CD4-positive, alpha-beta T cell treated with Interferon gamma for 1 hour (primary cell): ENCODE measurements at places on chromosomes 7 and 10.

DNA sequence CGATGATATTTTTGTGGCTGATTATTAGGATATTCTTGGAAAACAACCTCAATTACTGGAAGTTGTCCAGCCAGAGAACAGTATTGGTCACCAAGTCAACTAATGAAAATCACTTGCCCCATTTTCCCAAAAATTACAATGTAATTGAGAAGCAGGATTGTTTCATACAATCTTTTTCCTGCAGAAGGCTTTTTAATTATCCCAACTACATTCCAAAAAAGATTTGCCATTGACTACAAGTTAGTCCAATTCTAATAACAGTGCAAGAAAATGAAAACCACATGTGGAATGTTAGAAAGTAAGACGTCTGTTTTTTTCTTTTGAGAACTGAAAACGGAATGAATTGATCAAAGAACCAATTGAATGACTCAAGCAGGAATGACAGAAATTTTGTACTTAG, 1195.8 kb downstream of the SORCS1 start:
- DNase-seq, result no peak

- no peak for DNase-seq
Observed at GRCh38 chr7:47556511-47557180, 25.3 kb downstream of the TNS3 start.

DNA sequence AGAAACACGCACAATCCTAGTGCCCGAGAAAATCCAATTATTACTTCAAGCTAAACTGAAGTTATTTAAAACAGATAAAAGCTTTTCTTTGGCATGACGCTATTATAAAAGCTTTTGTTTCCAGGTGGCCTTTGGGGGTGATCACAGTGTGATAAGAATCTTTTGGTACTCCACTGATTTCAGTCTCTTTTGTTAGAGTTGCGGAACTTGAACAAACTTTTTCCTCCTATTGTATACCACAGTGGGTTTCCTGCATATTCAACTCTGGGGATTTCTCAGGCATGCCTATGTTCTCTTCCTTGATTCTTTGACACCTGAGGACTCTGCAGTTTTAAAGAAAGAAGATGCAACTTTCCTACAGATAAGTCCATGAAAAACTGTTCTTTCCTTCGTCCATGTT, 99.7 kb upstream of the PITRM1 start:
- DNase-seq, result no peak

- no peak for DNase-seq
Observed at GRCh38 chr7:5283421-5284303, 919 bp downstream of the SLC29A4 start.

- no peak for DNase-seq
Observed at GRCh38 chr7:91520645-91521044, 256.4 kb downstream of the FZD1 start.

DNA sequence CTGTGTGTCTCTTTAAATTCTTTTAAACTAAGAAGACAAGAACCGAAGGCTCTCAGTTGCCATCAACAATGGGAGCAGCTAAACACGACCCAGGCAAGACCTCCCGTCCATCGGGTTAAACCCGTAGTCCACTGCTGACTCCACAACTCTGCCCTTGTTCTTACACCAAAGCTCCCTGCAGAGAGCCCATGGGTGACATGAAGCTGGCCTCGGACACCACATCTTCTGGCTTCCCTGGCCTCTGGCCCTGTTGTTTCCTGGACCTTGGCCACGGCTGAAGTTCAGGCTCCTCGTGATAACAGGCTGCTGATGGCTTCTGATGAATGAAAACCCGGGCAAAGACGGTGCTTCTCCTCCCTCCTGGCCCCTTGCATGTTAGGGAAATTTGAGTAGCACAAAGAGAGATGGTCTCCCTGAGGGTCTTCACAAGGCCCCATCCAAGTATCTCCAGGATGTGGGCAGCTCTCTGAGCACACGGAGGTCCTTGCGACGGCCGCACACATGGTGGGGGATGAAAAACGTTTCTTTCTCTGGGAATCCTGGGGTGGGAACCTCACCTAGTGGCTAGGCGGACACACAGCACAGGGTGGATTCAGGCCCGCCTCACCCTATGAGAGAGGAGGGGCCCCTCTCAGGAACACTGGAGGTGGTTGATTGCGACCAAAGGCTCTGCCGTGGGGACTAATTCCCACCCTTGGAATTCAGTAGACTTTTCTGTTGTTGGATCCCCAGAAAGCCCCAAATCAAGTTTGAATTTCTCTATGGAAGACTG, 271.1 kb downstream of the ADARB2 start:
- DNase-seq, result no peak

DNA sequence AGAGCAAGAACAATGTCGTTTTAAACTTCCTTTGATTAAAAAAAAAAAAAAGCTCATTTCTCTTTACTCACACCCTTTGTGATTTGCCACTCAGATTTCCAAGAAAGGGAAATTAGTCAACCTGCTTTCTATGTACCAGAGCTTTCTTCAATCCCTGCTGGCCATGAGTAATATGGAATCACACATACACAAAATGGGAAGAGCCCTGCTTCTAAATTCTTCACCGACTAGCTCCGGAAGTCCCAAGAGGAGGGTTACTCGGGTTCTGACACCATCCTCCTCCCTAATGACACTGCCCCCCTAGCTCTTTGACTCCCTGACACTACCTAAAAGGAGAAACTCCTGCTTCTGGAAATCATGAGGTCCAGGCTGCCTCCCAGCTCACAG, 81.8 kb upstream of the SFMBT2 start:
- no peak for DNase-seq

DNA sequence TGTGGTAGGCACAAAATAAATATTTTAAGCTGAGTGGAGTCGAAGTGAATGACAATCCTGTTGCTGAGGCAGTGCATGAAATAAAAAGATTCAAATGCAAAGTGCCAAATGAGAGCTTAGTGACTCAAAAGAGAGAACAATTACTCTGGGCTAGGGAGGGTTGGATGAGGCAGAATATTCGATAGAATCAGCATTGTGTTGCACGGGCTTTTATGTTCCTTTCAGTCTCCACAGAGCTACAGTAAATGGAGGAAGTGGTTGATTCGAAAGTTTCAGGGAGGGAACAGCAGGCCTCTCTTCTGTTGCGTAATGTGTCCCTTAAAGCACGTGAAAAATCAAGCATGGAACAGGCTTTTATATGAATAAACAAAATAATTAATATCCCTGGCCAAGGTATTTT, 599.3 kb upstream of the CELF2 start:
- DNase-seq, result no peak

DNA sequence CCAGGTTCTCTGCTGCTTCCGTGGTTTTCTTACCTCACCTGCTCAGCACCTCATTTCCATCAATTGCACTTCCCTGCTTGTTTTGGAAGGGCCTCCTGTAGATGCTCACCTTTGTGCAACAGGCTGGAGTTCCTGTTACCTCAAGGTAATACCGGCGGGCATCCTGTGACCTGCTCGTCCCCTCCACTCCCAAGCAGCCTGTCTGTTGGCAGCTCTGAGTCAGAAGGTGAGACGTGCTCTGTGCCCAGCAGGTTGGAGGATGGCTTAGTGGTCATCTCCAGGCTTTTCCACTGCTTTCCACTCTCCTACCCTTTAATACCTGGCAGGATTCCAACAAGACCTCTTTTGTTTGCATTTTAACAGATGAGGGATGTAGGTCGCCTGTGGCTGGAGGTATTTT, 86.0 kb downstream of the CAMK1D start:
- no peak for DNase-seq

DNA sequence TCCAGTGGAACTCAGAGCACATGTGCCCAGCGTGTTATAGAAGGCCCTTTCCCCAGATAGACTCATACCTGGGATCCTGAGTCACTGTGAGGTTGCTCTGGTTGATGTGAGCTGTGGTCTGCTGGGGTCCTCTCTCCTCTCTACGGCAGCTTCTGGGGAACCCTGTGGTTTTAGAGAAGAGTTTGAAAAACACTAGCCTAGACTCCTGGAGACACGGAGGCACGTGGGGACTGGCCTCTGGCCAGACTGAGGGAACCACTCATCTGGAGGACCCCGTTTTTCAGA, 10.3 kb downstream of the ZNF775 start:
- DNase-seq, result no peak

DNA sequence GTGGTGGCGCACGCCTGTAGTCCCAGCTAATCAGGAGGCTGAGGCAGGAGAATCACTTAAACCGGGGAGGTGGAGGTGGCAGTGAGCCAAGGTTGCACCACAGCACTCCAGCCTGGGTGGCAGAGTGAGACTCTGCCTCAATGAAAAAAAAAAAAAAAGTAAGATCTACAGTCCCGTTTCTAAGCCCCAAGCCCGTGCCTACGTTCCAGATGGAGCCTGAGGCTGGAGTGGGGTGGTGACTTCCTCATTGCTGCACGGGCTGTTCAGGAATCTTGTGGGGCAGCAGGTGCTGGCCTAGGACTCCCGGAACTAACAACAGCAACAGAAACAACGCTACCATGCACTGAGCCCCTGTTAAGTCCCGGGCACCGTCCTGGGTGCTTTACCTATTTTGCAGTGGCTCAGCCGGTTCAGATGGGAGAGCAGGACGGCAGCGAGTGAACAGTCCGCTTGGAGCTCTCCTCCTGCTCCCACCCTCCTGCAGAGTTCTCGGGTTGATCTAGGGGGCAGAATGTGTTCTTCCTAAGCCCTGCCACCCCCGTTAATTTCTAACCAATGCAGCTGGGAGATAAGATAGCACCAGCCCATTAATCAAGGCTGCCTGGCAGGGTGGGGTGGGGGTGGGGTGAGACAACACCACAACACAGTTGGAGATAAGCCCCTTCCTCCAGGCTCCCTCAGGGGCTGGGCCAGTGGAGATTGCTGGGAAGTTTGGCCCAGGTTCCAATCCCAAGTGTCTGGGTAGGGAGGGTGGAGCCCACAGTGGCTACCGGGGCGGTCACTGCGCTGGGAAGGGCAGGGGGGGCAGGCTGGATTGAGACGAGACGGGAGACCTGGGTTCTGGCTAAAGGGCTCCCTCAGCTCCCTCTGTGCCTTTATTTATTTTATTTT, 17.0 kb upstream of the SFRP5 start:
- no peak for DNase-seq

DNA sequence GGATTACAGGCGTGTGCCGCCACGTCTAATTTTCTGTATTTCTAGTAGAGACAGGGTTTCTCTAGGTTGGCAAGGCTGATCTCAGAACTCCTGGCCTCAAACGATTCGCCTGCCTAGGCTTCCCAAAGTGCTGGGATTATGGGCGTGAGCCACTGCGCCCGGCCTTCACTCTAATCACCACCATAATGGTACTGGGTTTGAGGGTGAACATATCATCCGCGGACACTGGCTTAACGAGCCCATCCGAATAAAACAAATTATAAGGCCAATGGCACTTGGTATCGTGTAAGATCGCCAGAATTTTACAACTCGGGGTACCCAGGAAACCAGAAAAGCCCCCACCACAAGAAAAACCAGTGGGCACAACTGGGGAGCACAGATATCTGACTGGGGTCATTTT, 580 bp downstream of the FAM200A start:
- DNase-seq, result no peak

- DNase-seq, result no peak
Observed at GRCh38 chr10:44460416-44460815, 75.5 kb upstream of the CXCL12 start.

DNA sequence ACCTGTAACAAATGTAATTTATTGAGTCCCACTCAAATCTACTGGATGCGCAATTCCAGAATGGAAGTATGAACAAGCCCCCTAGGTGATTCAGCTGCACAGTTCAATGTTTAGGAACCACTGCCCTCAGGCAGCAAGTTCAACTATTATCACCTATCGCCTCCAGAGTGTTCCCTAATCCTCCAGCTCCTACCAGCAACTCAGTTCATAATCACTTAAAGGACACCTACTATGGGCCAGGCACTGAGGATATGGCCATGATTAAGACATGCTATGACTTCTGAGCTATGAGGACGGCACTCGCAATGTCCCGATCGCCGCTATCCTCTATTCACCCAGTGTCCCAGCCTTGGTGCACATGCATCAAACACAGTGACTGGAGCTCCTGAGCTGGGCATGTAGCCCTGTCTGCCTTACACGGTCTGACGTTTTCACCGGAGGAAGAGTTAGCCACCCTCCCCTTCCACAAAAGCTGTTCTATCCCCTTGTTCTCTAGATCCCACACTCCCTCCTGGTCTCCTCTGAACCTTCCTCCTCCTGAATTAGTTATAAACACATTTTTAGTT, 22.3 kb downstream of the RHEB start:
- DNase-seq, result no peak

DNA sequence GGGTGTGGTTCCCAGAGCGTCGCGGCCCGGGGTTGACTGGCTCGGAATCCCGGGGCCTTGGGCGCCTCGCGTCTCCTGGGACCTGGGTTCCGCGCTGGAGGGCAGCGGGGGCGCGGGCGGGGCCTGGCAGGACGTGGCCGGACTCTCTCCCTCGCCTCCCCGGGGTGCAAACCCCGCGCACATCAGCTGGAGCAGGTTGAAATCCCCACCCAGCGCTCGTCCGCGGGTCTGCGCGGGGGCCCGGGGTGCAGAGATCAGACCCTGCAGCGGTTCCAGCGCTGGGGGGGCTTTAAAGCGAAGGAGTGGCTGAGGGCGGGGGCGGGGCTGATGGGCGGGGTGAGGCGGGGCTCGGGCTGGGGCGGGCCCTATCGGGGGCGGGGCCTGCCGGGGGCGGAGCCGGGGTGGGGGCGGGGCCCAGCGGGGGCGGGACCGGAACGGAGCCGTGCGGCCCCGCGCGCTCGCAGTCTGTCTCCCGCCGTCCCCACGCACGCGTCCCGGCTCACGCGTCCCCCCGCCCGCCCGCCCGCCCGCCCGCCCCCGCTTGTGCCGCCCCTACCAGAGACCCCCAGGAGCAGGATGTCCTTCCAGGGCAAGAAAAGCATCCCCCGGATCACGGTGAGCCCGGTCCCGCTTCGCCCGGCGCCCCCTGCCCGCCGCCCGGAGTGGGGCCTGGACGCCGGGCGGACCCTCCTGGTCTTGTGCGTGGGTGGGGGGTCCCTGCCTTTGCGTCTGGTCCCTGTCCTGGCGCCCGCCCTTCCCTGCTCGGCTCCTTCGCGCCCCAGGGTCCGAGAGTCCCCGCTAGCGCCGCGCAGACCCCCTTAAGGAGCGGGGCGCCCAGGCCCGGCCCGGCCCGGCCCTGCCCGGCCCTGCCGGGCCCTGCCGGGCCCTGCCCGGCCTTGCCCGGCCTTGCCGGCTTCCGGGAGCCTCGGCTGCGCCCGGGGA, at the start of gene DPYSL4:
Gene DPYSL4, plus strand, starts transcription at position 461 of the 942 bp plus-strand sequence. Its CDS starts 116 bp downstream, at position 577.
- no peak for DNase-seq

DNA sequence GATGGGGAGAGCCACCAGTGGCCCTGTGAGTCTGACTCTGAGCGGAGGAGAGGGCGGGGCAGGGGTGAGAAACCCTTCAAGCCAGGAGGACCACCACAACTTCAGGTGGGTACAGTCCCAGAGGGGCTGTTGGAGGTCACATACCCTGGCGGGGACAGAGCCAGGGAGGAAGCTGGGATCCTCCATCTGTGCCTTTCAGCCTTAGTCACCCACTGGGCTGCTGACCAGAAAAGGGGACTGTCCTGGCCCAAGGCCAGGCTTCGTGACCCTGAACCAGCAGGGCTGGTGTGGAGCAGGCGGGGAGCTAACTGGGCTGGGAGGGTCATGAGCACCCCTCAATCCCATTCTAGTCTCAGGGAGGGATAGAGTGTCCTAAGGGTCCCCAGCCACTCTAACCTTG, 1.5 kb upstream of the CALHM3 start:
- DNase-seq, result no peak

DNA sequence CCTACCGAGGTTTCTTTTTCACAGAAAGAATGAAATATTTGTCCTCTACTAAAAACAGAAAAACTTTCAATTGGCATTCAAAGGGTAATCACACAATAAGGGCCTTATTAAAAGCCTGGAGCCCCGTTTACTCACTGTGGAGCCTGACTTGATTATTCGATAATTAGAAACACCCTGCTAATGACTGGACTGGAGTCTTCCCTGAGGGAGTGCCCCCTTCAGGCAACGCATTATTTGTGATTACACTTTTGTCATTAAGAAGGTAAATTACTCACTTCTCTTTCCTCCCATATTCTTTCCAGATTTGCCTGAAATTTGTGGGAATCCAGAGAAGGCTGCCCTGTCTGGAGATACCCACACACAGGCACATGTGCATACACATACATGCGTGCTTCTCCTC, 444.2 kb upstream of the NPVF start:
- DNase-seq, result no peak
